Posterior vena cava (tissue), 2 donors: ENCODE measurements at places on chromosomes 5 and 9.

DNA sequence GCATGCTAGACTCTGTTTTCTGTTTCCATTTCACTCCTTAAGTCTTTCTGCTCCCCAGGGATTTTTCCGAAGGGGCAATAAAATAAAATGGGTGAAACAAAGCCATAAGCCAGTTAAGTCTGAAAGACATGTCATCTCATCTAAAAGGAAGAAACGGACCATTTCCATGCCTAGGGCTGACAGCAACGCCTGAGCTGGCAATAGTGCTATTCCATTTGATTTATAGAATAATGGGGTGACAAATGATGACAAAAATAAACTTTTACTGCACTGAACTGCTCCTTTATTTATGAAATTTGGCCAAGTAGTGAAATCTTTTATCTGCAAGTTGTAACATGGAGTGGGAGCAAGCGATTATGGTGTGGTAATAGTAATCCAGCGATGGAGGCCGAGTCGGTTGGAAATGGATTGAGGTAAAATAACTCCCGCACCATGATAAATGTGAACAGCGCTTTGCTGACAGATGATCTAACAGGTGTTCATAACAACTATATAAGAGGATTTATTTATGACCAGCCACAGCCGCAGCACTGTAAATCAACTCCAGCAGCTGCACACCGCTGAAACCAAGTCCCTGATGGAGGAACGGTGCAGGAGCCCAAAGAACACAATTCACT is 219.8 kb upstream of the TBCA start:
- no peak for DNase-seq

DNA sequence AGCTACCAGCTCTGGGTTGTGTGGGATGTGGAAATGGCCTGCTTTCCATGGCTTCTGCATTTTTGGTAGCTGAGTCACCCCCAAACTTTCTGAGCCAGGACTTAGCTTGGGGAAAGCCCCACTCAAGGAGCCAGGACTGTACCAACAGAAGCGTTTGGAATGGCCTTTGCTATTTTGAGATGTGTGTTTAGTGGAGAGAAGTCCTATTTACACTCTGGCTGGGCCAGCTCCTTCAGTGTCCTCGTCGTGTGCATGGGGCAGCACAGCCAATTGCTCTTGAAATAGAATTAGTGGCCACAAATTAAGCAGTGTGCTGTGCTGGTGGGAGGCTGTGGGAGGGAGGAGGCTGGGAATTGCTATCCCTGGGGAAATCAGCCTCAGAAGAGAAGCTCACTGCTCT is 51.6 kb downstream of the ENTREP1 start:
- DNase-seq, result no peak

GRCh38 chr9:87556039-87556438 is 58.4 kb downstream of the DAPK1 start:
- no peak for DNase-seq

GRCh38 chr9:132626285-132626684 is 43.5 kb downstream of the DDX31 start:
- DNase-seq, result no peak

DNA sequence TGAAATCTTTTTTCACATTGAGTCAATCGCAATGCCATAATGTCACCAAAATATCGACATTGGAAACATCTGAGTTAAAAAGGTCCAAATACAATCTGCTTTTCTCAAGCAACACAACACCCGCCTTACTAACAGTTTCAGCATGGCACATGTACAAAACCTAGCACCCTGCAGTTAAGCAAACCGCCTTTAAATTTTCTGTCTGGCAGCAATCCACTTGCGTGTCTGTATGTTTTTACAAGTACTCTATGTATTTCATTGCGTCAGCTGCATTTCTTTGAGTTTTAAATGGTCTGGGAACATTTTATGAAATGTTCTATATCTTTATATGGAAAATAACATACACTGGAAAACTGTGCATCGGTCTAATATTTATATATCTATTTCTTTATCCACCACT is 134.6 kb downstream of the DENND1A start:
- DNase-seq, result no peak

GRCh38 chr5:98372351-98372750 is 401.1 kb upstream of the RGMB start:
- no peak for DNase-seq

DNA sequence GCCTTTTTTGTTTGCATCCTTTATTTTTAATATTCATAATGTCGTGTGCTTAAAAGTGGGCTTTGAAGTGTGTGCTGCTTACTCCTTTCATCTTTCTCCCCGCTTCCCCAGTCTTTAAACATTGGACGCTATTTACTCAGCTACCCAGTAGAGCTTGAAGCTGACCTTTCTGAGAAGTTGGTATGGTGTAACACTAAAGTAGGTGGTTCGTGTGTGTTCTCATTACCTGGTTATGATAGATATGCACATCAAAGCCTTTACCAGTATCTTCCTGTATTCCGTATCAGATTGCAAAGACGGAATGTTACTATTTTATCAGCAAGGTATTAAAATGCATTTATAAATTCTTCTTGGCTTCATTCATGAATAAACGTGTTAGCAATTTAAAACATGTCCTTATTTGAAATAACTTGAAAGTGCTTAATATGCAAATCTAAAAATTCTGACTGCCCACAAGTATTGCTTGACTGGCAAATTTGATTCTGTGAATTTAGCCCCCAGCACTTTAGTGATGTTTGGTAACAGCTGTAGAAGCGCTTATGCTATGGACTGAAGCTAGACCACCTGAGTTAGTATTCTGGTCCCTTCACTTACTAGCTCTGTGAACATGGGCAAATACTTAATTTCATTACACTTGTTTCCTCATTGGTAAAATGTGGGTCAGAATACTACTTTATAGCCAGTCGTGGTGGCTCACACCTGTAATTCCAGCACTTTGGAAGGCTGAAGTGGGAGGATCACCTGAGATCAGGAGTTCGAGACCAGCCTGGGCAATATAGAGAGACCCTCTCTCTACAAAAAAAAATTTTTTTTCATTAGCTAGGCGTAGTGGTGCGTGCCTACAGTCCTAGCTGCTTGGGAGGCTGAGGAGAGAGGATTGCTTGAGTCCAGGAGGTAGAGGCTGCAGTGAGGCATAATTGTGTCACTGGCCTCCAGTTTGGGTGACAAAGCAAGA is 1.7 kb downstream of the RRAGA start:
- no peak for DNase-seq

- peak; percentile 52 for DNase-seq
Observed at GRCh38 chr5:172731680-172732074, 39.3 kb downstream of the DUSP1 start.

DNA sequence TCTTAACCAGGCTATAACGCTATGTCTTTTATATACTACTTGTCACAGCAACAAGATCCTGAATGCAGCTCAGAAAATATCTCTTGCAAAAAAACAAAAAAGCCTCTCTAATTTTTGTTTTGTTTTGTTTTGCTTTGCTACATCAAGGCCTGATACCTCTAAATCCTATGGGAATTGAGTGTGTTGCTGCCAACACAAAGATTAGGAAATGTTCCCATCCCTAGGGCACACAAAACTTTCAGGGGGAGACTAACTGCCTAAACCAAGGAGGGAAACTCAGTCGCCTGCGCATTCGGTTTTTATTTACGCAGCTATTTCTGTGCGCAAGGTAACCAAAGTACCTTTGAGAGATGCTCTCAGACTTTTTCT is 1.7 kb downstream of the SSBP2 start:
- no peak for DNase-seq

GRCh38 chr5:170533383-170533782 is 29.6 kb downstream of the KCNIP1 start:
- no peak for DNase-seq

- DNase-seq, result no peak
Observed at GRCh38 chr5:101878190-101878589, 417.9 kb downstream of the SLCO4C1 start.

DNA sequence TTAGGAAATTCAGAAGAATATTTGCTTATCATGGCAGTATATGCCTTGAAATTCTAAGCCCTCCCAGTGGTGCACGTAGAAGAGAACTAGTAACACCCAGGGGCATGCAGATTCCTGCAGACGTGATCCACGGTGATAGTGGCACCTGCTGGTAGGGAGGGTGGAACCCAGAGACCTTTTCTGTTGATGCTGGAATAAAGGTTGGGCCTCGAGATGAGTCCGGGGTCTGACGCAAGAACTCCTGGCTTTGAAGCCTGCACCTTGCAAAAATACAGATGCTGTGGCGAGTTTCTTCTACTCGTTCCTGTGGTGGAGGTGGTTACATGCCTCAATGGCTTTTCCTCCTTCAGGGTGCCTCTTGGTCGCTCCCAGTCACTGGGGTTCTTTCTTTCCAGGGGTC is 39.5 kb upstream of the PHF2 start:
- no peak for DNase-seq

DNA sequence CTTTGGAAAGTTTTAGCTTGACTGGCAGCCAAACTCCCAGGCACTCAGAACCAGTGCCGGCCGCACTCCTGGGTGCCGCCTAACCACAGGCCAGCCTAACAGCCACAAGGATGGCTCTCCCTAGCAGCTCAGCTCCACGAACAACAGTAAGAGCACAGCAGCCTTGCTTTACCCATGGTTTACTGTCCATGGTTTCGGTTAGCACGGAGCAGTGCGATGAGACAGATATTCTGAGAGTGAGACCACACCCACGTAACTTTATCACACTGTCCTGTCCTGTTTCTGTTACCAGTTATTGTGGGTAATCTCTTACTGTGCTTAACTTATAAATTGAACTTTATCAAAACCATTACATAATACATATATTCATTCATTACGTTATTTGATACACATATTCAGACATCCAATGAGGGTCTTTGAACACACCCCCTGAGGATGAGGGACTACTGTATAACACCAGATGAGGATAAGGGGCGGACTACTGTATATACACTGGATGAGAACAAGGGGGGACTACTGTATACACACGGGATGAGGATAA is 12.4 kb downstream of the CLPTM1L start:
- DNase-seq, result peak; percentile 74

- no peak for DNase-seq
Observed at GRCh38 chr5:21236971-21237427, 1249.0 kb upstream of the CDH18 start.

DNA sequence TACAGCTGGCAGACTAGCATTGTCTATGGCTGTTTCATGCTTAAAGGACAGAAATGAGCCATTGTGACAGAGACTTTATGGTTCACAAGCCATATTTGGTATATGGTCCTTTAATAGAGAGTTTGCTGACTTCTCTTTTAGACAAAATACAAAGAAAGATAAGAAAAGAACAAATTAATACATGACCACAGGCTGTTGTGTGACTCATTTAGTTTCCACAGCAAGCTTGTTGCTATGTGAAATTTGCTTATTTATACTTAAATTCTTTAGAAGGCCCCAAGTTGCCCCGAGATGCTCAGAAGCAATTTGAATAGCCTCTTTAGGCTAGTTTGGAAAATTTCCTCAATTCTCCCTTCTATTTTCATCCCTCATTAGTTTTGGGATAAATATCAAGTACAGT is 315.3 kb upstream of the RPS23 start:
- DNase-seq, result no peak

- DNase-seq, result peak; percentile 93
Observed at GRCh38 chr5:74640954-74641734, 616 bp upstream of the ENC1 start.
